ENCODE measurements at places on chromosomes 2 and 18.

DNA sequence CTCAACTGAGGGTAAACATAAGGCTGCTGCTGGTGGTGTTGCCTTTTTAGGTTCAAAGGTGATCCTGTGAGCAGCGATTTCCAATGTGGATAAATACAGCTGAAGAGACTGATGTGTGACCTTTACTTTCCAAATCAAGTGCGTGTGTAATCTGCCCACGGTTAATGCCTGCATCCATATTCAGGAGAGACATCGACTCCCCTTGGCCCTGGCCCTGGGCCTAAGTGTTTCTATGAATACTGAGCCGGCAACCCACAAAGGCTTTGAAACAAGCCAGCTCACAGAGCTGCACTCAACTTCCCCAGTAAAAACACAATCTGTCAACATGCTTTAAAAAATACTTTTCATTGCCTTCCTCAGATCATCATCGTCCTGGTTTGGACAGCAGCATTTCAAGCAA lies 1026.6 kb downstream of the TMEM182 start:
- DNase-seq: no peak

- DNase-seq: no peak
Measured at GRCh38 chr18:74679006-74679678, 81.5 kb downstream of the ZNF407 start.

DNA sequence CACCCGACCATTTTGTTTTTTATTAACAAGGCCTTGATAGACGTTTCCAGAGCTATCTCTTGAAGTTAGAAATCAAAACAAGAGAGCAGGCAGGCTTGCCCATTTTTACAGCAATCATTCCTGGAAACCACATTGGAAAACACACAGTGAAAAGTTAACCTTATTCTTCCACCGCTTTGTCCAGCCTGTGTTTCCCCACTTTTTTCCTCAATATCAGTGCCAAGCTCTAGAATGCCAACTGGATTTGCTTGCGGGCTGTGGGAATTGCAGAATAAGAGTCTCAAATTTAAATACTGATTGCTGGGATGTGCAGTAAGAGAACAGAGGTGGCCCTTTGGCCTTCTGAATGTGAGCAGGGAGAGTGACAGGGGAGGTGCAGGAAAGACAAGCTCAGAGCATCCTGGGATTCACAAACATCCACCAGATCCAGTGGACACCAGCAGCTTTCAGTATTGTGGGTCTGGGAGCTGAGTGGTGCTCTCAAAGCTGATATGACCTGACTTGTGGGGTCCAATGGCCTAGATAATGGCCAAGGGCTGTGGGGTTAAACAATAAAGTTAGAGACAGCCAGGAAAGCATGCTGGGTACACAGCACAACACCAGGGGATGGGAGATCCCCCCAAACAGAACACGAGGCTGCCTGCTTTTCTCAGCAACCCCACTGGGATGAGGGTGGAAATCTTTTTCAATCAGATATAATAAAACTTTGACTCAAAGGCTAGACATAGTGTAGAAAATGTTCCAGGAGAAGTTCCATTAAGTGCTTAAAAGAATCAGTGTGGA lies 15.5 kb downstream of the CYP1B1 start:
- DNase-seq: no peak

- no peak for DNase-seq
Measured at GRCh38 chr18:34281290-34281689, 56.6 kb upstream of the NOL4 start.

- DNase-seq: no peak
Measured at GRCh38 chr18:3967359-3968180, 487.5 kb downstream of the DLGAP1 start.

Data from NB4 (cell line).